Neural progenitor cell (in vitro differentiated cells): ENCODE measurements at places on chromosomes 3 and 15. TPM values are rescaled to one million over a fixed set of nuclear protein-coding genes. Genes with fewer than 3 reads are reported as not detected.

DNA sequence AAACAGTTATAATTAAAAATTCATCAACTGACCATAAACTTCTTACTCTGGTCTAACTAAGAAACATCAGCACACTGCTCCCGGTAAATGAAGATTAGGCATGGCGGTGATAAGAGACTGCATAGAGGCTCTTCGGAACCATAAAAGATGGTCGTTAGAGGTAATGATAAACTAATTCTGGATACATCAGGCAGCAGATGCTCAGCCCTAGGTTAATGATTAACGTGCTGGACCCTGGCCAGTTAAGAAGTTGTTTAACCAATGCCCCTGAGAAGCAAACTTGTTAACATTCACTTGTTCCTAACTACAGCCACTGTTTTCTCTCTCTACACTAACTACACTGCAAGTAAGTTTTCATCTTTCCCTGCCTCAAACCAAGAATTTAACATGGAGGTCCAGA is 111.5 kb downstream of the PDZRN3 start:
- no peak for DNase-seq

Gene FOXL2NB
- total RNA-seq = 0.09 TPM in 1 of 2 replicates, not detected in the other

DNA sequence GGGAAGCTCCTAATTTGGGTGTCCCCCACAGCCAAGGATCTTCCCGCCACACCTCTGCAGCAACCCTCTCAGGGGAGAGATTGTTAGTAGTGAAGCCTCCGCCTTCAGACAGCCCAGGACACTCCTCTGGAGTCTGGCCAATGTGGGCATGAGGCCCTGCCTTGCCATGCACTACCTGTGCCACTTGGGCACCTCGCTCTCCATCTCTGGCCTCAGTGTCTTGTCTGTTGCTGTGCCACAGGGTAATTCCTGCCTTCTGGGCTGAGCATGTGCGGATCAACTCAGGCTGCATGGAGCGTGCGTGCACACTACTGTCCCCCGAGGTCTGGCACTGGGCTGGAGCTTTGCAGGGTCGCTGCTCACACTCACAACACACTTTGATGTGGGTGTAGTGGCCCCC is 7.9 kb upstream of the MESP1 start:
- DNase-seq = no peak

Gene TM4SF1
- total RNA-seq = not detected in 2 replicates

DNA sequence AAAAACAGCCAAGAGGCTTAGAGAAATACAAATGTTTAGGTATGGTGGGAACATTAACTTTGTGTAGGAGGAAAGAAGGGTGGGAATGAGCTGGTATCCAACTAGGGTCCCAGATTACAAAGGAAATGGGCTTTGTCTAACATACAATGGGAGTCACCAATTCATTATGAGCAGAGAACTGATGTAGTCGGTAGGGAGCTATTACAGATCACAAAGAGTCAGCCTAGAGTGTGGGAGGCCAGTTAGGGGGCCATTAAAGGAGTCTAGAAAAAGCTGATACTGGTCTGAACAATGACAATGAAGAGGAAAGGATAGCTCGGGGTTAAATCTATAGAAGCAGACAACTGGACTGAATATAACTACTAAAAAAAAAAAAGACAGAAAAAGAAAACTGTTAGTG is 15.5 kb downstream of the ANO10 start:
- peak; percentile 75 for DNase-seq

- DNase-seq = no peak
Measured at GRCh38 chr3:107068980-107069379, 308.3 kb upstream of the CCDC54 start.

DNA sequence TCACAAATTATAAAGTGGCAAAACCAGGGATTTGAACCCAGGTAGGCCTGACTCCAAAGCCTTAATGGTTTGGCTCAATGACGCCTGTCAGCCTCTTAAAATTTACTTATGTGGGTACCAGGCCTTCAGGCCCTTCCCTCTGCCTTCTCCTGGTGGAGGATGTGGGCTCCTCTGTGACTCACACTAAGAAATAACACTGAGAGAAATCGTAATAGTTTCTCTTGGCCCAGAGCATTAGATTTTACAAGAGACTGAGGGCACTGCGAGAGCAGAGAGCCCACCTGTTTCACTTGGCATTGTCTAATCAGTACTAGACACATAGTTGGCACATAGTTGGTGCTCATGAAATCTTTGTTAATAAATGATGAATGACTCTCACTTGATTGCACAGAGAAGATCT is 505.2 kb downstream of the SHQ1 start:
- no peak for DNase-seq
